ENCODE measurements at places on chromosomes 4 and X. TPM values are rescaled to one million over a fixed set of nuclear protein-coding genes. Genes with fewer than 3 reads are reported as not detected.

DNA sequence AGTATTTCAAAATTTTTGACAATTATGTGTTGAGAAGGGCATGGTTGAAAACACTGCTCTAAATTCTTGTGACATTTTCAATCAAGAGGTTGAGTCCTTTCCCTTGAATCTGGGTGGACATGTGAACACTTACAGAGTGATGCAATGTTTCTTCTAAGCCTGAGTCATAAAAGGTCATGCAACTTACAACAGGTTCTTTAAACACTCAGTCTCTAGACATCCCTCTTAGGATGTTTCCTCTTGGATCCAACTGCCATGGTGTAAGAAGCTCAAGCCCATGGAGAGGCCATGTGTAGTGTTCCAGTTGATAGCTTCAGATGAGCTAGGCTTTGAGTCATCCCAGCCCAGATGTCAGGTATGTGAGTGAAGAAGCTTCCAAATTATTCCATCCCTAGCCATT, 232.2 kb upstream of the MAOA start:
- no peak for DNase-seq

DNA sequence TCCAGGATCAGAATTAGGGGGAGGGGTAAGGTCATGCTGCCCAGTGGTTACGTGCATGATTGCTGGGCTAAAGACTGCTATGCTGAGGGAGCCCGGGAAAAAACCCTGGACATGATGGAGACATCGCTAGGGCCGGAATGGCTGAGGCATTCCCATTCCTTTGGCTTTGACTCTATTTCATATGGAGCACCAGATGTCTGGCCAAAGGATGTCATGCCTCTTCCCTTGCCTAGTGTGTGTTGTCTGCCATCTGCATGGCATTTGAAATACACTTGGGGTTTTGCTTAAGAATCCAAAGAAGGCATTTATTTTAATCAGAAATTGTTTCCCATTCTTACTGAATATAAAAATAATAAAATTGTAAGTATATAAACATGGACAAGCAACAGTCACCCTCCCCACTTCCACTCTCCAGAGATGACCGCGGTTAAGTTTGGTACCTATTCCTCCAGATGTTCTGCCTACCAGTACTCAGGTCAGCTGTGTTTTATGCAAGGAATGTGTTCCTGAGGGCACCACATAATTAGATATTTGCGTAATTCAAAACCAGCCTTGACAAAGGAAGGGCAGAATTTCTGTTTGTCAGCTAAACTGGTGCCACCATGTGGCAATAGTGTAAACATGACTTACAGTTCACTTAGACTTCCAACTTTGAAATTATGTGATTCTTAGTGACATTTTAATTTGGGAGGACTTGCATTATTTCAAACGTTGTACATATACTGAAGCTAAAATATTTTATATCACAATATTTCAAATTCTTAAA, 105.9 kb downstream of the CT47B1 start:
- DNase-seq, result peak; percentile 13

DNA sequence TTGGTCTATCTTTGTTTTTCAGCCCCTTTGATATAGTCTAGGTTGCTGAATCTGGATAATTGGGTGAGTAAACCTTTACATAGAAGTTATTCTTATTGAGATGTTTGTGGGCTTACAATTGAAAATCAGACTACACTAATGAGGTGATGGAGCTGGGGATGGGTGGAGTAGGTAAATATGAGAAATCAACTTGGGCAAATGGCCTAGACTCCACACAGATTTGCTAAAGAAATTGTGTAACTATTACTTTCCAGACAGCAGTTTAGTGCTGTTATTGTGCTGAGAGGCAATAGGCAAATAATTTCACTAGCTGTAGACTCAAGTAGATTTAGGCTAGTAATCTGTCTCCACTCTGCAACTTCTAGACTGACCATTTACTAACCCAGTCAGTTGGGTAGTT, 8.2 kb downstream of the DIAPH2 start:
- no peak for DNase-seq

- DNase-seq, result no peak
Observed at GRCh38 chrX:11465648-11466411, 172.6 kb downstream of the AMELX start.

- DNase-seq, result peak; percentile 62
Observed at GRCh38 chr4:109559625-109559982, 442 bp upstream of the MCUB start.

SPANXC gene
- total RNA-seq, result not detected

VSIG1 gene
- 0.75 TPM for total RNA-seq
